Left renal pelvis (tissue), 4 donors: ENCODE measurements at places on chromosomes 3 and 15. TPM values are rescaled to one million over a fixed set of nuclear protein-coding genes. Genes with fewer than 3 reads are reported as not detected.

DNA sequence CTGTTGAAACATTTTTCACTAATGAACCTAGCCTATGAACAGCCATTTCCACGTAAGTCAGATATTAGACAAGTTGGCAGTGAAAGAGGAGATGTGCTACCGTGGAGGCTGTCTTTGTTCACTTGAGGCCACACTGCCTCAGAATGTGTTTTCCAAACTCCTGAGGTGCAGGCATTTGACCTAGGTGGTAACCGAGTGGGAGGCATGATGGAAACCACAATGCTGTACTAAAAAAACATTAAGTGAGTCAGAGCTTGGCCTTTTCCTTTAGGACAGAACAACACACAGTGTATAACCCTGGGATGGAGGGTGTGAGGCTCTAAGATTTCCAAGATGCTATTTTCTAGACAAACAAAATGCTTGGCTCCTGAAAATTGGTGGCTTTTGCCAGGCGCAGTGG, 406.3 kb downstream of the SOX2 start:
- no peak for DNase-seq

GRCh38 chr15:65752151-65752700, 39.9 kb downstream of the DENND4A start:
- DNase-seq = no peak

DNA sequence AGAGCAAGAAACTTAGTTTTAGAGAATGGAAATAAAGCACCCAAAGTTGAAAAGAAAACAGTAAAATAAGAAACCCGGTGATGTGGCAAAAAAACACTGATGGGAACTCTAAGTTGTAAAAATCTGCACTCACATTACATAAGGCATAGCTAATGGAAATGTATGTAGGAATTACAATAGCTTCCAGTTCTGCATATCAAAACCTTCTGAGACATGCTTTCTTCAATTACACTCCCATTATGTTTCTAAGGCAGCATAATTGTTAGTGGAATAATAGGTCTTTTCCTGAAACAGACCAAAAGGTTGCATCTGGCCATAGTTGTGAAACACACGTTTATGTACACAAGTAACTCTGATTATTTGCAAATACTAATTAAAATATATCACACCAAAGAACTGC, 41.4 kb downstream of the SLC30A4 start:
- DNase-seq = no peak

The CRTAP gene
- 158 TPM for polyA plus RNA-seq

The CBLB gene
- 53.7 TPM for polyA plus RNA-seq

- DNase-seq = no peak
Observed at GRCh38 chr3:117691526-117691925, 981.9 kb downstream of the TUSC7 start.

GRCh38 chr15:48823237-48823636, 12.4 kb upstream of the CEP152 start:
- no peak for DNase-seq

DNA sequence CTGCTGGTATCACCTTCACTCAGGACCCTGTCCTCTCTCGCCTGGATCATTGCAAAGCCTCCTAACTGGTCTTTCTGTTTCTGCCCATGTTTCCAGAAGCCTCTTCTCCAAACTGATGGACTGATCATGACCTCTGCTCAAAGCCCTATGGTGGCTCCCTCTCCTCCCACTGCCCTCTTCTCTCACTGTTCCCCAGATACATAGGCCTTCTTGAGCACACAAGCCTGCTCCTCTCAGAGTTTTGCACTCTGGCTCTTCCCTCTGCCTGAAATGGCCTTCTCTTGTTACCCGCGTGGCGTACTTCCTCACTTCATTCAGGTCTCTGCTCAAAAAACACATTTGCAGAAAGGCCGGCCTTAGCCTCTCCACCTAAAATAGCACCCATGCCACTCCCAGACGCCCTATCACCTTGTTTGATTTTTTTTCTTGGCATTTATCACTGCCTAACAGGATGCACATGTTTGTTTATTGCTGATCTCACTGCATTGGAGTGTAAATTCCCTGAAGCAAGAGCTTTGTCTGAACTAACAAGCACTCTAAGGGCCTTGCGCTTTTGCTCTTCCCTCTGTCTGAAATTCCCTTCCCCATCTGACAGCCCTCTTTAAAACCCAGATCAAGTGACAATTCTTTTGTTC, 1.4 kb upstream of the ETFA start:
- DNase-seq = no peak

The ATP13A4 gene
- polyA plus RNA-seq = 2.2 TPM

DNA sequence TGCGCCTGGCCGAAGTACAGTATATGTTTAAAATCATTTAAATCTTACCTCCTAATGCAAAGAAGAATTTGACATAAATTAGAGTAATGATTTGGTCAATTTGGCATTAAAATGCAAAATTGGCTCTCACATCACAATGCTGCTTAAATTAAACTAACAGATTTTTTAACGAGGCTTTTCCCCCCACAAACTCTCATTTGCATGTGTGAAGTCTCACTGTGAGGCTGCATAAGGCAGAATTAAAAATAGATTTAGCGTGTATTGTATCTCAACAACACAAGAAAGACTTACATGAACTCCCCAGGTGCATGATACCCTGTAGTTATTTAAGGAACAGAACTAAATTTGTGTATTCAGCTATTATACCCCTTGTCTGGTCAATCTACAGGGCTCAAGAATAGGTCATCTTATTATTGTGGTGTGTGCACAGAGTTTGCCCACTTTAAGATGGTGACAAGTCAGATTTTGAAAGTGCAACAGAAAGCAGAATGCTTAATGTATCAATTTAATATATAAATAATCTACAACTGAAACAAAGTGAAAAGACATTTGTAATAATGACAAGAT, 897.9 kb downstream of the EPHA3 start:
- no peak for DNase-seq

- DNase-seq = no peak
Observed at GRCh38 chr3:98901119-98901391, 440 bp downstream of the DCBLD2 start.

The SUSD5 gene
- polyA plus RNA-seq = 53.4 TPM

- DNase-seq = no peak
Observed at GRCh38 chr15:58095415-58095814, 29.9 kb upstream of the ALDH1A2 start.

The DGKG gene
- polyA plus RNA-seq = 0.56 TPM

DNA sequence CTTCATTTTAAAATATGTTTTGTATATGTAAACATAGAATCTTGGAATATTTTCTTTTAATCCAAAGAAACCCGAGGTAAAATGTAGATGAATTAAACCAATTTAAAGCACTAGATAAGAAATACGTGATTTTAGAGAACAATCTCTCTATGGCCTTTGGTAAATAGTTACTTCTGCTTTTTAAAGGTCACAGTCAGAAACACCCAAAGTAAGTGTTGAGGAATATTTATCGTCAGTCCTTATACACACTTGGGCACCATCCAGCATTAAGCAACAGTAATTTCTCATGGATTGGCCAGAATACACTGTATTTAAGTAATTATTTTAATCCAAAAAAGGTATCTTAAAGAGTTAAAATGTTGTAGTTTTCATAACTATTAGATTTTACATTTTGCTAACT, 713.2 kb downstream of the NLGN1 start:
- DNase-seq = no peak

The GREM1 gene
- polyA plus RNA-seq = 0.21 TPM

- DNase-seq = no peak
Observed at GRCh38 chr3:73352841-73353645, 271.7 kb downstream of the PDZRN3 start.

GRCh38 chr3:197082871-197083270, 53.3 kb upstream of the MELTF start:
- DNase-seq = no peak

DNA sequence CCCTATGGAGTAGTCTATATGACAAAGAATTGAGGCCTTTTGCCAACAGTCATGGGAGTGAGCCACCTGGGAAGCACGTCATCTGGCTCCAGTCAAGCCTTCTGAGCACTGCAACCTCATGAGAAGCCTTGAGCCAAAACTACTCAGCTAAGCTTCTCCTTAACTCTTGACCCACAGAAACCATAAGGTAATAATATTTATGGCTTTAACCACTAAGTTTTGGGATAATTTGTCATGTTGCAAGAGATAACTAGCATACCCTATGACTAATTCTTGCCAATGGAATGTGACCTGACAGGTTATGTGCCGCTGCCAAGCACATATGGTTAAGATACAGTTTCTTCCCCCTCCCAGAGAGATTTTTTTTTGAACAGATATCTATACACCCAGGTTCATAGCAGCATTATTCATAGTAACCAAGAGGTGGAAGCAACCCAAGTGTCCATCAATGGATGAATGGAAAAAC, 11.8 kb upstream of the SLC6A11 start:
- no peak for DNase-seq

- DNase-seq = no peak
Observed at GRCh38 chr3:139695426-139696313, 17.9 kb upstream of the NMNAT3 start.

- no peak for DNase-seq
Observed at GRCh38 chr15:40246496-40247280, 7.8 kb downstream of the PAK6 start.

The LRRC15 gene
- polyA plus RNA-seq = not detected

- no peak for DNase-seq
Observed at GRCh38 chr15:74036271-74037170, 42.0 kb downstream of the PML start.

DNA sequence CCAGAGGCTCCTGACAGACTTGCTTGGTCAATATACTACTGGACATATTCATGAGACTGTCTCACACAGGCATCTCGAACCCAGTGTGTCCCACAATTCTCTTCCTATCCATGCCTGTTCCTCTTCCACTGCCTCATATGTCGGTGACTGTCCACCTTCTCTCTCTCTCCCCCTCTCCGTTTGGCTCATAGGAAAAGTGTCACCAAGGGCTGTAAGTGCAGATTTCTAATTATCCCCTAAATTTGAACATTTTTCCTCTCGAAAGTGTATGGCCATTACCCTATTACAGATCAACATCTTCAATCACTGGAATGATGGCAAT, 22.5 kb upstream of the MUC20 start:
- no peak for DNase-seq

DNA sequence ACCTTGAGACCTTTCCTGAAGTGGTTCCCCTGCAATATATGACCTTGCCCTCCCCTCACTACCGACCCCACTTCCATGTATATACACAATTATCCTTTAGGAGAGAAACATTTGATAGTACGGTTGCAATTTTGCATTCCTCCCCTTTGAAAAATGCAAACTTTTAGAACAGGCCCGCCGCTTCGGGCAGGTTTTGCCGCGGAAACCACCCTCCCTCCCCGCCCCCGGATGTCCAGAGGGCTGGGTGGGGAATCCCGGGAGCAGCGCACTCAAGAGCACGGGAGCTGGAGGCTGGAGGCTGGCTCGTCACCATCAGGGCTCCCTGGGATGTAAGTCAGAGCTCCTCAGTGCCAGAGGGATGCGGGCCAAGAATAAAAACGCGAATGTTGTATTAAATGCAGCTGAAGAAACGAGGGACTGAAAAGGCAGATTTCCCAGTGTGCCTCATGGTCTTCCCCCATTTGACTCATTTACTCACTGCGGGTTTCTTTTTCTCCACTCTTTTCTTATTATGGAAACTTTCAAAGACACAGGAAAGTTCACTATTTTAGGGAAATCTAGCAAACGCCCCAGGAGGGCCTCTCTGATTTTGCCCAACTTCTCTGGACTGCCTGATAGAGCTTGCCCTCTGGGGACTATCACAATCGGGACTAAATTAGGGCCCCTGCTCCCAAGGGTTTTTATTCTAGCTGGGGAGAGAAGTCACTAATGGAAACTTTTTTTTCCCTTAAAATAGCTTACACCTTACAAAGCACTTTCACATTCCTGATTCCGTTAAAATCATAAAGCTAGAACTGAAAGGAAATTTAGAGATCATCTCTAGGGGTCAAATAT, 2.9 kb upstream of the USP3 start:
- no peak for DNase-seq

DNA sequence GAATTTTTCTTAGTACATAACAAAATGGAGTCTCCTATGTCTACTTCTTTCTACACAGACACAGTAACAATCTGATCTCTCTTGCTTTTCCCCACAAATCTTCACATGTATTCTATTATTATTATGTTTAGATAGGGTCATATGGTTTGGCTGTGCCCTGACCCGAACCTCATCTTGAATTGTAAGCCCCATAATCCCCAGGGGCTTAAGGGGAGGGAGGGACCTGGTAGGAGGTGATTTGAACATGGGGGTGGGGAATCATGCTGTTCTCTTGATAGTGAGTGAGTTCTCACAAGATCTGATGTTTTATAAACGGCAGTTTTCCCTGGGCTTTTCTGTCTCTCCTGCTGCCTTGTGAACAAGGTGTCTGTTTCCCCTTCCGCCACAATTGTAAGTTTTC, 86.7 kb upstream of the SELENOK start:
- no peak for DNase-seq
